NB4 (cell line): ENCODE measurements at places on chromosomes 12 and 14.

DNA sequence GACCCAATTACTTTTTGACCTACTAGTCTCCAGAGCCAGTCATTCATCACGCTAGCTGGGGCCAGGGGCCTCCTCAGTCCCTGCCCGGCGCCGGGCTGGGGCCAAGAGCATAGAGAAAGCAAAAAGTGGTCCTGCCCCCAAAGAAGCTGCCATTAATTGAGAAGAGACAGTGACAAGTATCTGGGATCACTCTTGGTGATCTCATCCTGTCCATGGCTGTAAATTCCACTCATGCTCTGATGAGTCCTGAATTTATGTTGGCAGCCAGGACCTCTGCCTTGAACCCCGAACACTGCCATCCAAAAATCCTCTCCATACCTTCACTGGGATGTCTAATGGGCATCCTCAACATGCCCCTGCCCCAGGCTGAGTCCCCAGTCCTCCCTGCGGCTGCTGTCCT, 34.4 kb upstream of the DLK1 start:
- no peak for DNase-seq

DNA sequence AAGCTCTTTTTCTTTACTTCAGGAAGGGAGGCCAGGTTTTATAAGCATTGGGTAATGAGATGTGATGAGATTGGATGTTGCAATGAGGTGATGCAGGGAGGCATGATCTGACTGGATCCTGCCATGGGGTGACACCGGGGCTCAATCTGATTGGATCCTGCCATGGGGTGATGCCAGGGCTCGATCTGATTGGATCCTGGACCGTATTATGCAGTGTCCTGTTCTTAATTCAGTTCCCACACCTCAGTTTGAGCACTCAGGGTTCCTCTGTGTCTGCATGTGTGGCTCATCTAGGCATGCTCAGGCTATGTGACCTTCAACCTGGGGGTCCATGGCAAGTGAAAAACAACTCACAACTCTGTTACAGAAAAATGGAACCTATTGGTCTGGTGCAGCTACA, 166.4 kb downstream of the SLC15A4 start:
- DNase-seq = peak; percentile 20

GRCh38 chr12:70258605-70259403, 15.6 kb downstream of the CNOT2 start:
- no peak for DNase-seq

GRCh38 chr12:709455-710020, 42.8 kb upstream of the WNK1 start:
- DNase-seq = no peak

- DNase-seq = no peak
Measured at GRCh38 chr14:74065746-74066575, 18.3 kb downstream of the ALDH6A1 start.

DNA sequence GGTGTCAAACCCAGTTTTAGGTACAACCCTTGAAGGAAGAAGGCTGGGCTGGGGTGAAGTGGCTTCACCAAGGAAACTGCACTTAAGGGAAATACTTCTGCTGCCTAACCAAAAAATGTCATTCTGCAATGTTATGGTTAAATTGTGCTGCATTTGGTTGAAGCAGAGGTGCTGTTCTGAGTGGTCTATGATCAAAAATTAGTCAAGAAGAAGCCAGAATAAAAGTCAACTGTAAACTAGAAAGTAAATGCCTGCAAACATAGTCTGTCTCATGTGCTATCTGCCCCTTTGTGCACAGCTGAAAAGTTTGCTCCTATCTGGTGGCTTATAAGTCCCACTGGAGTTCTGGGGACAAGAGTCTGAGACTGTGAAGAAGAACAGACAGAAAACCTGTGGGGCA, 158.8 kb downstream of the C12orf42 start:
- no peak for DNase-seq

GRCh38 chr12:14256555-14257169, 108.8 kb upstream of the ATF7IP start:
- peak; percentile 89 for DNase-seq

DNA sequence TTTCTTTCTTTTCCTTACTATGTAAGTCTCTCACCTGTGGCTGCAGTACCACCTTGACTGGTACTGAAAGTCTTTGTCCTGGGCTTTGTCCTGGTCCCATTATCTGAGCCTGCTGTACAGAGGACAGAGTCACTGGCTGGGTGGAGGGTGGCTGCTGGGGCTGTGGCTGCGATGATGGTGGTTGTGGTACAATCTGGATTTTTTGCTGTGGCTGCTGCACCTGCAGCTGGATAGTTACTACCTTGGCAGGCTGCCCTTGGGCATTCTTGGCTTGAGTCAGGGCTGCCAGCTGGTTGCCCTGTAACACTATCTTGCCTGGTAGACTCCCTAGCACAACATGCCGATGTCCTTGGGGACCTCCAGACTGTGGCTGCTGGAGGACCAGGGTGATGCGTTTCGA, 27.0 kb downstream of the CHD8 start:
- DNase-seq = no peak

DNA sequence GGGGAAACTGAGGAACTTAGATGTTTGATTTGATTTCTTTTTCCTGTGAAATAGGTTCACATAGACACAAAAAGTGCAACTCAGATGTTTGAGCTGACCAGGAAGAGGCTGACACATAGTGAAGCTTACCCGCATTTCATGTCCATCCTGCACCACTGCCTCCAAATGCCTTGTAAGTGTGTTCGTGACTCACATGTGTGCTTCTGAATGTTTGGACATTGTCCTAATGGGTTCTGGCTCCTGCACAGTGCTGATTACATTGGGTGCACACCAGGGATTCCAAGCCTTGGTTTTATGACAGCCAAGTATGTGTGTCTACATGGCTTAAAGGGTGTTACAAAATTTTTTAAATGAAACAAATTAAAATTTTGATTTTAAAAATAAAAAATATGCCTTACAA, 137.4 kb downstream of the DAAM1 start:
- DNase-seq = no peak

DNA sequence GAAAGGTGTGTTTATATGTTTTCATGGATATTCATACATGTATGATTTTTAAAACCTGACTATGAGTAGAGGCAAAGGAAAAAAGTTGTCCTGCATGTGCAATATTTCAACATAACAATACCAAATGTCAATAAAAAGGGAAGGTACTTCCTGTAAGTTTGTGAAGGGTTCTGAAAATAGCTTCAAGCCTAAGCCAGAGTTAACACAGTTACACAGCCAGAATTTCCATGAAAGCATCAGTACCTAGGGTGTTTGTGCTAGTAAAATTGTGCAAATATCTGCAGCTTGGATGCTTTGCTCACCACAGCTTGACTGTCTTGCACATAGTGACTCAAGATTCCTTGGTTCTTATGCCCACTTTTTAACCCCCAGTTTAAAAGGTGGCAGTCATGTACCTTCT, 193.1 kb upstream of the FAR2 start:
- DNase-seq = peak; percentile 26

DNA sequence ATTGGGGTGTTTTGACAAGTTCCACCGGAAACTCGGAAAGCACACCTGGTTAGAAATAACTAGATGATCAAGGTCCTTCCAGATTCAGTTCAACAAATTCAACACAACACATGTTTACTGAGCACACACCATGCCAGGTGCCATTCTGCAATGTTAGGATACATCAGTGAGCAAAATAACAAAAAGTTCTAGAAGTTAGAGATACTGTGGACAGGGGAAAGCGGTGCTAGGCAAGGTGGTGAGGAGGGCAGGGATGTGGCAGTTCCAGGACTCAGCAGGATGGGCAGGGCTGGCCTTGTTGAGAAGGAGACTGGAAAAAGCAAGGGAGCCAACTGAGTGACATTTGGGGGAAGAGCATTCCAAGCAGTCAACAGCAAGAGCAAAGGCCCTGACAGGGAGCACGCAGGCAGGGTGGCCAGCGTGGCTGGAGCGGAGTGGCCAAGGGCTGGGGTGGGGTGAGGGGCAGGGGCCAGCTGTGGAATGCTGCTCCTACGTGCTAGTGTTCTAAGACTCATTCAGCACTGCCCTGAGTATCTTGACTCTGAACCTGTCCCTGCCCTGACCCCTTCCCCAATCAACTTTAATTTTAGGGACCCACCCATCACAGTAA, 19.4 kb upstream of the FAIM2 start:
- DNase-seq = no peak

DNA sequence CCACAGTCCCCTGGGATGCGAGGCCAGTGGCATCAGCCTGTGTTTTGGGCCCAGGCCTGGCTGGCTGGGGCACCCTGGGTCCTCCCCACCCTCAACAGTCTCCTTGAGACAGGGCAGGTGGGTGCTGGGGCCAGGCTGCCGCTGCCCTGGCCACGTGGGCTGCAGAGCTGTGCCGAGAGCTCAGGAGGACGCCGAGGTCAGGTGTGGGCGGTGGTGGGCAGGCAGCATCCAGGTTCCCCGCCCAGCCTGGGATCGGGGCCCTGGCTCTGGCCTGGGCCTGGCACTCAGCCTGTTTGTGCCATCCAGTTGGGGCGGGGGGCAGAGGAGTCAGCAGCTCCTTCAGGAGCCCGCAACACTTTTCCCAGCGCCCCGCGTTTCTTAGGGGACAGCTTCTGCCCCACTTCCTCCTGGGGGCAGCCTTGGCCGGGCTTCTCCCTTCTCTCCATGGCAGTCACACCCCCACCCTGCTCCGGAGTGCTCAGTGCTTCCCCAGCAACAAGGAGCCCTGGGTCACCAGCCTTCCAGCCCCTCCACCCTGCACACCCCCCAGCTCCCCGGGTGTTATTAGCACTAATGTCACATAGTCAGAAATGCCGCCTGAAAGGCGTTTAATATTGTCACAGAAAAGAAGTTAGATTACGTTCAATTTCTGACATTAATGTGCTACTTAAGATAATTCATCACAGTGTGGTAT, 30.8 kb downstream of the KIF26A start:
- DNase-seq = peak; percentile 11

GRCh38 chr14:102873131-102873530, 49.3 kb upstream of the AMN start:
- DNase-seq = no peak

DNA sequence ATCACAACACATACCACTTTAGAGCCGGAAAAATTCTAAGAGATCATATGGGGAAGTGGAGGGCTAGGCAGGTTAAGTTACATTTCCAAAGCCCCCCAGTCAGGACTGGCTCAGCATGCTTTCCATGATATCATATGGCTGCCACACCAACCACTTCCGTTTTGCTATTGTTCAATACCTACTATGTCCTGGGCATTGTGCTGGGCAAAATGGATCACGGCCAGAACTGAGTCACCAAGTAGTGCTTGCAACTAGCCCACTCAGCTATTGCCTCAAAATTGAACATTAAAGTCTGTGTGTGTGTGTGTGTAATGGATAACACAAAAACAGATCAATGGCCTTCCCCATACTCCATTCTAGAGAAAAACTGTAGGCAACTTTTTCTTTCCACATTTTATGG, 22.7 kb downstream of the WIF1 start:
- DNase-seq = peak; percentile 12

- no peak for DNase-seq
Measured at GRCh38 chr12:99282086-99282485, 365.5 kb upstream of the GARIN6 start.

GRCh38 chr12:130126023-130126432, 36.2 kb upstream of the FZD10 start:
- no peak for DNase-seq

DNA sequence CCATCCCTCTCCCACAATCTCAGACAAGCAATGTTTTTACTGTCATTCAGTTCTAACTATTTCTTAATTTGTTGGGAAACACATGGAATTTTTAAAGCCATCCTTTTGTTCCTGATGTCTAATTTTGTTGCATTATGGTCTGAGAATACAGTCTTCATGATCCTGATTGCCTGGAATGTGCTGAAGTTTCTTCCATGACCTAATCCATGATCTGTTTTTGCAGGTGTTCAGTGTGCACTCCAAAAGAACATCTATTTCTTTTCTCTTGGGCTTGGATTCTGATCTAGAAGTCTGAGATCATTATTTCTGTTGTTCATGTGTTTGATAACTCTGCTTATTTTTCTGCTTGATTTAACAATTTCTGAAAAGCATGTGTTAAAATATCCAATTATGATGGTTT, 43.2 kb upstream of the PHC1 start:
- no peak for DNase-seq

- DNase-seq = no peak
Measured at GRCh38 chr12:65208964-65209654, 39.7 kb downstream of the LEMD3 start.

GRCh38 chr14:104094709-104095425, 9.4 kb downstream of the ASPG start:
- peak; percentile 67 for DNase-seq

DNA sequence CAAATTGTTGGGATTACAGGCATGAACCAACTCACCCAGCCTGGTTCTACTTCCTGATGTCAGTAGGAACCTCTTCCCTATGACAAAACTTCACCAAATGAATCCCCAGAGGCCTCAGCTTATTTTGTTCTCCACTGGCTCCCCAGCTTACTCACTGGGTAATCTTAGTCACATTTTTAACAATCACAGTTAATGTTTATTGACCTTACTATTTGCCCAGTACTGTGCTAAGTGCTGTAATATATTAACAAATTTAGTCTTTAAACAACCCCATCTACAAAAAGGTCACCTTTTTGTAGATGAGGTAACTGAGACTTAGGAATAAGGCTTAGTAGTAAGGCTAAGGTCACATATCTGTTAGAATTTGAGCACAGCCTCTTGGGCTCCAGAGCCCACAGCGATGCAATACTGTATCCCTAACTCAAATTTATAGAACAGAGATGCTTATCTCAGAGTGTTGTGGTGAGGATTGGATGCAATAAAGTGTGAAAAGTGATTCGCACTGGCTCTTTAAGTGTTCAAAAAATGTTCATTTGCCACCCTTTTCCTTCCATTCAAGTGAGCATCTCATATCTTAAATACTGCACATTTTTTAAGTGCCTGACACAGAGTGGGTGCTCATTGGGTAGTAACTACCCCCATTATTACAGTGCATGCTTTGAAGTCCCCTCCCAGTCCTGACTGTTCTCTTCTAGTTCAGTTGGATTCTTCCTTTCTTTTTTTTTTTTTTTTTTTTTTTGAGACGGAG, 146.4 kb upstream of the ARHGAP5 start:
- DNase-seq = peak; percentile 11
